ENCODE measurements at places on chromosomes 7 and 10.

GRCh38 chr7:105885387-105886111 is 9.2 kb upstream of the ATXN7L1 start:
- DNase-seq = no peak

GRCh38 chr10:62054408-62054807 is 152.9 kb downstream of the ARID5B start:
- no peak for DNase-seq

DNA sequence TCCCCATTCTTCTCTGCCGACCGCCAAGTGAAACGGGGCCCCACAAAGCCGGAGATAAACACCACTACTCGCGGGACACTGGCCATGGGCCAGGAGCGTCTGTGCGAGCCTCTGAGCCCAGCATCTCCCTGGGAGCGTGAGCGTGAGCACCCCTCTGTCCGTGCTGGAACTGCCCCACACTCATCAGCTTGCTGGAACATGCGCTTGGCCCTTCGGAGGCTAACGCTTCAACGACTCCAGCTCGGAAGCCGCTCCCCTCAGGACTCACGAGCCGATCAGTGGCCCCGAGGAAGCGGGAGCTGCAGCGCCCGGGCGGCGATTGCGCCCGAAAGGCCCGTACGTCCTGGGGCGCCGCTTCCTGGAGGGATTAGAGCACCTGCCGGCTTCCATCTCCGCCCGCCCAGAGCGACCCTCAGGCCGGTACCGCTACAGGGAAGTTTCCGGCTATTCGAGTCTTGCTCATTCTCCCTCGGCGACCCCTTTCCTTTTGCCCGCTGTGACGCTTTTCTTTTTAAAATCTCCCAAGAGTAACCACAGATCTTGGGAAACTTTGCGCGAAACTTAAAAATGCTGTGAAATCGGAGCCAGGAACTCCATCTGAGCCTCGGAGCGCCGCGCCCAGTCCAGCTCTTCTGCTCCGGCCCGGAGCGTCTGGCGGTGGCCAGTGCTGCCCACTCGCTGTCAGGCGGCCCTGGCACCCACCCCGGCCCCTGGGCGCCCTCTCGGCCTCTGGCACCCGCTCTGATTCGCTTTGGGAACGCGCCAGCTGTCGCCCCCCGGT is 1.0 kb downstream of the TLL2 start:
- DNase-seq = no peak

DNA sequence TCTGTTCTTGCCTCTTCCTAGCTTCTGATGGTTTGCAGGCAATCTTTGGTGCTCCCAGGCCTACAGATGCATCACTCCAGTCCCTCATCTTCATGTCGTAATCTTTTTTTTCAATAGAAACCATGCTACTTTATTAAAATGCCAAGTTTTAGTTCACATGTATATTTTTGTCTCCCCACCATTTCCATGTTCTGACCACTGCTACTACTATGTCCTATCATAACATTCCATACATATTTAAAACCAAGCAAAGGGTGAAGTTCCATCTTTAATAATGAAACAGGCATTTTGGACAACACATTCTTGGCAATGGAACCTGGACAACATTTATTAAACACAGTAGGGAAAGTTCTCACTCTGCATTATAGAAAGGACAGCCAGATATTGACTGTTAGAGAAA is 58.8 kb downstream of the ZNF518A start:
- DNase-seq = no peak

DNA sequence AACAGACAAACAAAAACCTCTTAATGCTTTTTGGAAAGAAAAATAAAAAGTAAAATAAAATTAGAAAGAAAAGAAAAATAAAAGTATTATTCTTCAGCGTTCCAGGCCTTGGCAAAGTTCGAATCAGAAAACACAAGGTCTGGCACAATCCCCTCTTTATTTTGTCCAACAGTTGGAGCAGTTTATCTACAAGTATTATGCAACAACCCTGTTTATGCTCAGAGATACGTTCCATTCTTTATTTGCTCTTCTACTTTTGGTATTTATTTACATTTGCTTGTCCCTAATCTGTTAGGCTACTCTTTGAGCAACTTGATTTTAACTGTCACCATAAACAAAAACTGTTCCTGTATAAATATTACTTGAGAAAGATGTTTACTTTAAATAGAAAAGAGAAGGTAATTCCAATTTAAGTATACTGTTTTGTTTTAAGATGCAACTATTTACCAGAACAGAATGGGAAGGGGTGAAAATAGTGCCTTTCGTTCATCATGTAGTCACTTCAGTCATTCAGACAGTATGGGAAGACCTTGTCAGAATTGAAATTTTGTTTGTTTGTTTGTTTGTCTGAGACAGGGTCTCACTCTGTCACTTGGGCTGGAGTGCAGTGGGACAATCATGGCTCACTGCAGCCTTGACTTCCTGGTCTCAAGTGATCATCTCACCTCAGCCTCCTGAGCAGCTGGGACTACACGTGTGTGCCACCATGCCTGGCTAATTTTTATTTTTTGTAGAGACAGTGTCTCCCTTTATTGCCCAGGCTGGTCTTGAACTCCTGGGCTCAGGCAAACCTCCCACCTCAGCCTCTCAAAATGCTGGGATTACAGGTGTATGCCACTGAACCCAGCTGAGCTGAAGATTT is 5.7 kb downstream of the PDK4 start:
- DNase-seq = no peak

- DNase-seq = no peak
Measured at GRCh38 chr10:34031400-34031799, 696.9 kb upstream of the NRP1 start.

DNA sequence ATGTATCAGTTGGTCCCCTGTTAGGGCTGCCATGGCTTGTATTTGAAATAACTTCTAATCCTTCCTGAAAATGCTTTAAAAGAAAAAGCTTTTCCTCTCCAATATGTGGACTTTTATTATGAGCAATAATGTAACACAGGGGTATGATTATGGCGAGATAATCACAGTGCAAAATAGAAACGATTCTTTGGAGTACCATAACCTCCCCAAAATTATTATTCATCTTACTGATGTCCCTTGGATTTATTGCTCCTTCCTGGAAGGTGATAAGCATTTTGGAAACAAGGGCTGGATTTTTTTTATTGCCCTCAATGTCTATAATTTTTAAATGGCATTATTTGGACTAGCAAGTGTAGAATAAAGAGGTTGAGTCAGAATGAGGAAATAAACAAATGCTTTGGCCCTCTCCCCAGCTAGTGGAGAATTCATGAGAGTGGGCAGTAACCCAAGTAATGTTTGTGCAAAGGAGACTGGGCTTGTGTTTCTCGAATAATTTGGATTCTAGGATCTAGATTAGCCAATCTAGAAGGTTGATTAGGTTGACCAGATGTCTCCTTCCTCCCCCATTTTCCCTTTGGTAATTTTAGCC is 403.9 kb upstream of the CELF2 start:
- DNase-seq = no peak

GRCh38 chr10:38025283-38025682 is 14.8 kb downstream of the ZNF33A start:
- no peak for DNase-seq

DNA sequence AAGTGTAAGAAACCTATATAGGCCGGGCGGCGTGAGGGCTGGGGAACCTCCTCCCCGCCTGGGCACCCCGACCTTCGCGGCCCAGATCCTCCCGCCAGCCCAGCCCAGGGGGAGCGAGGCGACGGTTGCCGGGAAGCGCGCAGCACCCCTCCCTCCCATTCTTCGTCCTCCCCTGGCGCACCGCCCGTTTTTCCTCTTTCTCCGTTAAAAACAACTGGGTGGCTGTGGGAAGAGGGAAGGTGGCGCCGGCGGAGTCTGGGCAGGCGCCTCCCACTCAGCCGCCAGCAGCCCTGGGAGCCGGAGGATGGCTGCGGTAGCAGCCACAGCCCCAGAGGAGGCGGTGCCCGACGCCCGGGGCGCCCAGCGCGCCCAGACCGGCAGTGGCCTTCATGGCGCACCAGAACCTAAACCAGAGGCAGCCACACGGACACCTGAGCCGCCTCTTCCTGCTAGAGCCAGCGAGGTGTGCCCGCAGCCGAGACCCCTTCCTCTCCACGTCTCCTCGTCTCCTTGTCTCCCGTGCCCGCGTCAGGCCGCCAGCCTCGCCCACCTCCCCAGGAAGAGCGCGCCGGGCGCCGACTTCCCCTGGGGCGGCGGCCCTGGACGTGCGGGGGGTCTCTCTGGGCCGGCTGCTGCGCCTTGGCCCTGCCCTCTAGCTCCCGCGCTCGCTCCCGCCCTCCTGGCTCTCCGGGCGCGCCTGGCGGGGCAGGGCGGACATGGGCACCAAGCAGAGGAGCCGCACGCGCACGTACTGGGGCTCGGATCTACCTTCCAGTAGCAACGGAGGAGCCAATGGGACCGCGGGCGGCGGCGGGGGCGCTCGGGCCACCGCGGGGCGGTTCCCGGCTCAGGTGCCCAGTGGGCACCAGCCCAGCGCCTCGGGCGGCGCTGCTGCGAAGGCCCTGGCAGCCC is 32.8 kb upstream of the SFTPD start:
- DNase-seq = no peak

DNA sequence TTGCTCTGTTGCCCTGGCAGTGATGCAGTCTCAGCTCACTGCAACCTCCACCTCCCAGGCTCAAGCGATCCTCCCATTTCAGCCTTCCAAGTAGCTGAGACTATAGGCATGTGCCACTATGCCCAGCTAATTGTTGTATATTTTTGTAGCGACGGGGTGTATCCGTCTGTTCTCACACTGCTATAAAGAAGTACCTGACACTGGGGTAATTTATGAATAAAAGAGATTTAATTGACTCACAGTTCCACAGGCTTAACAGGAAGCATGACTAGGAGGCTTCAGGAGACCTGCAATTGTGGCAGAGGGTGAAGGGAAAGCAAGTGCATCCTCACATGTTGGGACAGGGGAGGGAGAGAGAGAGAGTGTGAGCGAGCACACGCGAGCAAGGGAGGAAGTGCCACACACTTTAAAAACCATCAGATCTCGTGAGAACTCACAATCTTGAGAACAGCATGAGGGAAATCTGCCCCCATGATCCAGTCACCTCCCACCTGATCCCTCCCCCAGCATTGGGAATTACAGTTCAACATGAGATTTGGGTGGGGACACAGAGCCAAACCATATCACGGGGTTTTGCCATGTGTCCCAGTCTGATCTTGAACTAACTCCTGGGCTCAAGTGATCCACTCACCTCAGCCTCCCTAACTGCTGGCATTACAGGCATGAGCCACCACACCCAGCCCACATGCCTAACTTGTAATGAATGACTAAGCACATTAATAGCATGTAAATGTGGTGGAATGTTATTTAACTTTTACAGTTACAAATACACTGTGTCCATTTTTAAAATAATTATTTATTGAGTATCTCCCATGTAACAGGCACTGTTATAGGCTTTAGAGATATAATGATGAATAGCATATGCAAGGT is 65.5 kb downstream of the RALA start:
- DNase-seq = no peak

DNA sequence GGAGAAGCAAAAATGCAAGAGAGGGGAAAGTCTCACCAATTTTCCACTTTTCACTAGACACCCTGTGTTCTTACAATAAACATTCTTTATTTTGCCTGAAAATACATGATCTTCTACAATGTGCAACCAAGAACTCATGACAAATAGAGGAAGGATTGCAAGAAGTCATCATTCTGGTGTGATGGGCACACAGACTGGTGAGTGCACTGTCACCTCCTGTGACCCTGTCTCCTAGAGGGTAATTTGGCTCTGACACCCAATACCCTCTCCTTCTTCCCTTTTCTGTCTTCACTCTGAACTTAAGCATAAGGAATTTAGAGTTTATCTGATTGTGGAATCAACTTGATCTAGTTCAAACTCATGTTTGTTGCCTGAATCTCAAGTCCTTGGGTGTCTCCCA is 153.7 kb downstream of the SH2D4B start:
- no peak for DNase-seq

DNA sequence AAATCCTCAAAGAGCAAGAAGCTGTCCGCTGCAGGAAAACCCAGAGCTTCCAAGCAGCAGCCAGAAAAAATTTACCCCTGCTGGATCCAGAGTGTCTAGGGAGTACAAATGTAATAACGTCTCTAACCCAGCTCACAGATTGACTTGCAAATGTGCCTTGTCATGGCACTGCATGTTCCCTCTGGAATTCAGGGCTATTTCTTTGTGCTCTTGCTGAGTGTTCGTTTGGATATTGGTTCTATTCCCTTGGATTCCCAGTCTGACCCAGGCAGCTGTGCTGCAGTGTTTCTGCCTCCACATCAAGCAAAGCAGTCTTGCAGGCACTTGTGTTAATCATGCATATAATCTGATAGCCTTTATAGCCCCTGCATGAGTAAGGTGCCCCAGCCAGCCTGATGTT is 209.9 kb upstream of the GHITM start:
- DNase-seq = no peak

DNA sequence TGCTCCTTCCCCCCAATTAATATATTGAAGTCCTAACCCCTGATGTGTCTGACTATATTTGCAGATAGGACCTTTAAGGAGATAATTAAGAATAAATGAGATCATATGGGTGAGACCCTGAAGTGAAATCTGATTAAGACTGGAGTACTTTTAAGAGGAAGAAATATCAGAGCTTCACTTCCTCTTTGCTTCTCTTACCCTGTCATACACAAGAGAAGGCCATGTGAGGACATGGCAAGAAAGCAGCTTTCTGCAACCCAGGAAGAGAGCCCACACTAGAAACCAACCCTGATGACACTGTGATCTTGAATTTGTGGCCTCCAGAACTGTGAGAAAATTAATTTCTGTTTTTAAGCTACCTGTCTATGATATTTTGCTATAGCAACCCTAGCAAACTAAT is 44.2 kb downstream of the JMJD1C start:
- no peak for DNase-seq

- DNase-seq = no peak
Measured at GRCh38 chr7:45358287-45358686, 200.7 kb downstream of the RAMP3 start.

DNA sequence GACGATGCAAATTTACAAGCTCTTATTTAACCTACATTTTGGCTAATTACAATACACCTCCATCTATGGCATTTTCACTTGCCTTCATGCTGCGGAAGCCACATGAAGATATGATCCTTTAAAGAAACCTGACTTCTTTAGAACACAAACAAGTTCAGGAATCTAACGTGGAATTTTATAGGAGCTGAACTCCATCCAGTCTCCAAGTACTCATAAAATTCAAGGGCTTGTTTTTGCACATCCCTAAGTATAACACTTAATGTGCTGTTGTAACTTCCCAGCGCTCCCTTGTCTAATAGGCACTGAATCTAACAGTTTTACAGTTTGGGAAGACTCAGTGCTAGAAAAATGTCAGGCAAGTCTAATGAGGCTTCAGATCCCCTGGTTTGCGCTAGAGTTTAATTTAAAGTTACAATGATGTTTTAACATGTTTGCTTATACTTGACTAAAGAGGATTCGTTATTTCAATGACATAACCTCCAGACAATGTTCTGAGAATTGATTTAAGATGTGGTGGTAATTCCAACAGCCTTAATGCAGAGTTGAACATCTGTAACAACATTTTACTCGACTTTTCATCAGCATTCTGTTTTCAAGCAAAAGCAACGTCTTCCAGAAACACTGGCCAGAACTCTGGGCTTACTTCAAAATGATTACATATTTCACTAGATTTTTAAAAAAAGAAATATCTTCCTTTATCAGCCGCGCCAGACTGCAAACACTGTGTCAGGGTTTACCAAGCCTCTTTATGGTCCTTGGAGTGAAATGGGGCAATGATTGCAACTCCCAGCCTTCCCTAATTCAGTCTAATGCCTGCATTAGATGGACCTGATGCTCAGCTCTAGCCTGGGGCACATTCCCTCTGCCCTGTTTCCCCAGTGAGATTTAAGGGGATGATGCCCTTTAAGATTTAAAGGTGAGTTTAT is 664.3 kb downstream of the KCNMA1 start:
- DNase-seq = no peak

Measured in activated T-cell treated with anti-CD3 and anti-CD28 coated beads for 1 hour (primary cell).